ENCODE measurements at places on chromosomes 3 and 15.

DNA sequence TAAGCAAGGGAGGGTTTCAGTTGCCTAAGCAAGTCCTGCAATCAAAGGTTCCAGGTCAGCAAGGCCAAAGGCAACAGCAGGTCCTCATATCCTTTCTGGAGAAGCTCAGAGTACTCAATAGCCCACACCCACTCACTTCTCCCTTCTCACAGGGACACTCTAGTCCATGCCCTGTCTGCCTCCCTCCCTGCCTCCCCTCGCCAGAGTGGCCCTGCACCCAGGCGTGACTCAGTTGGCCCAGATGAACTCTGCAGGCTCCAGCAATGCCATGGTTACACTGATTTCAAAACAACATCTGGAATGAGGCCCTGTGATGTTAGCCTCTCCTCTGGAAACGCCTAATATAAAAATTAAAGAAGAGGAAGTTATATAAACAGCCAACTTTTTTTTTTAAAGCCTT lies 32.9 kb downstream of the IL16 start:
- DNase-seq, result no peak

- DNase-seq, result peak; percentile 89
Measured at GRCh38 chr3:15708882-15709677, 88.7 kb downstream of the ANKRD28 start.

DNA sequence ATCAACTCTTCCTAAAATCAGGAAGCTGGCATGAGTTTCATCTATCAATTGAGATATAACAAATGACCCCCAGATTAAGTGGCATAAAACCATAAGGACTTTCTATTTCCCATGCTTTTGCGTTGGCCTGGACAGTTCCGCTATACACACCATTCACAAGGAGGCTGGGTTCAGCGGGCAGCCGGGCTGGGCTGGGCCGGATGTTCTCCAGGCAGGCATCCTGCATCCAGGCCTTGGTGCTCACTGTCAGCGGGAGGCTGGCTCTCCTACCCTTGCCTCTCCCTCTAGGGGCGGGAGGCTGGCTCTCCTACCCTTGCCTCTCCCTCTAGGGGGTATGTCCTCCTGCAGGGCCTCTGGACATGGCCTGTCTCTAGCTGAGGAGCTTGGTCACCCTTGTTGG lies 266.0 kb upstream of the ARRDC4 start:
- DNase-seq, result no peak

- no peak for DNase-seq
Measured at GRCh38 chr3:2274526-2274925, 175.9 kb downstream of the CNTN4 start.

- peak; percentile 99 for DNase-seq
Measured at GRCh38 chr15:70494852-70495571, 268.3 kb downstream of the UACA start.

- no peak for DNase-seq
Measured at GRCh38 chr3:25246913-25247312, 181.2 kb upstream of the RARB start.

DNA sequence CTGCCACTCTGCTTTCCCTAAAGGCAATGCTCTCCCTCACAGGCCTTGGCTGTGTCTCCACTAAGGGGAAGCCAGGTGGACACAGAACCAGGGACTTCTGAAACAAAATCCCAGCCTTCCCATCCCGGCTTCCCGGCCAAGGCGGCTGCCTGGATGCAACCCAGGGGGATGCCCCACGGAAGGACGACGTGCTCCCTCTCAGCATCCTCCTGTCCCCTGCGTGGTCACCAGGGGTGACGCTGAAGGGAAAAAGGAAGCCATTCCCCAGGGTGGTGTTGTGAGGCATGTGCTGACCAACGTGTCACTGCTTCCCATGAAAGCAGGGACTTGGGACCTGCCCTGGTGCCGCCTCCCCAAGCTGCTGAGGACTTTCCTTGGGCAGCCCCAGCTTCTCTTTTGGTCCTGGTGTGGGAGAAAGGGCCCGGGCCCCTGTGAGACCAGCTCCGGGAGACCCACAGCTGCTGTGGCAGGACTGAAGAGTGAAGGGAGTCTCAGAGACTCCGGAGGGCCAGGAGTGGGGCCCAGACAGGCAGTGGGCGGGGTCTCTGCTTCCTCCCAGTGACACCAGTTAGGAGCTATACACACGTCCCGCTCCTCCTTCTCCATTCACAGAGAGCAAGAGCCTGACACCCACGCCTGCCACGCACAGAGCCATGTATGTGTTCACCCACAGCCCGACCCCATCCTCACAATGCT lies 139.2 kb downstream of the NUP210 start:
- DNase-seq, result no peak

DNA sequence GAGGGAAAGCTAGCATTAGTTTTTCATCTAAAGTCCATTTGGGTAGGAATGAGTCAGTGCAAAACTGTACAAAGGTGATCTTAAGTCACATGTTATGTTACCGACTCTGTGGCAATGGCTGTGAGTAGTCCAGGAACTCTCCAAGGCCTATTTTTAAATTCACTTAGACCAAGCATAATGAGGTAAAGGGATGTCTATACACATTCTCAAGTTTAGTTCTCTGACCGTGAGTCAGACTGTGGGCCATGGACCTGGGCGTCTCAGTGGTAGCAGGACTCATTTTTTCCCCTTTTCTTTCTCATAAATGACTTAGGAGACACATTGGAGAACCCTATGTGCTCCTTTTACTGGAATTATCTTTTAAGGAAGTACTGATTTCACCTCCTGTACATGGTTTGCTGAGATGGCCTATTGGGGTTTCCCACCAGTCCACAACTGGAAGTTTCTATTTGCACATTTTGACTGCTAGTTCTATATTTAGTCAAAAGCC lies 488.7 kb upstream of the TPRG1 start:
- DNase-seq, result peak; percentile 99

DNA sequence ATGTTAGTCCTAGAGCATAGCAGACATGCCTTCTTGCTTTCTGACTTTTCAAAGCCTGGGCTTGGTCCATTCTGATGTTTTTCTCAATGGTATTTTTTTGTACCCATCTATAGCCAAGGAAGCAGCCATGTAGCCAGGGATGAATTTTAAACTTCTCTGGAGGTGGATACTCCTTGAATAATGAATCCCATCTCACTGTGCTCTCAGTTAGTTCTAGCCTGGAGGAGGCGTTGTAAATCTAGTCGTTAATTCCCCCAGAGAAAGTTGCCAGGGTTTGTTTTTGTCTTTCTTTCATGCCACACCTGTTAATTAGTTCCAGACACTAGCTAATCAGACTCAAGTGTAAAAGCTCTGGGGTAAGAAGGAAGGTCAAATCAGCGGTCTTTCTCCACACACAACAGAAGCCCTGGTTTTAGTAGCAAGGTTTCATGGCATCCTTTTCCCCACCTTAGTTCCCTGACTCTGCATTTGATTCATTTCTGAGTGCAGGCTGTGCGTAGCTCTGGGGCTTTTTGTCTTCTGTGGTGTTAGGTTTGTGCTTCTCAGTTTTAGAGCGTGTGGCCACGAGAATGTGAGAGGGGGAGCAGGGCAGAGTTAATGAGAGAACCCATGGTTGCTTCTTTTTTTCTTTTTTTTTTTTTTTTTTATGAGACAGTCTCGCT lies 19.7 kb downstream of the PTPRG start:
- DNase-seq, result no peak

DNA sequence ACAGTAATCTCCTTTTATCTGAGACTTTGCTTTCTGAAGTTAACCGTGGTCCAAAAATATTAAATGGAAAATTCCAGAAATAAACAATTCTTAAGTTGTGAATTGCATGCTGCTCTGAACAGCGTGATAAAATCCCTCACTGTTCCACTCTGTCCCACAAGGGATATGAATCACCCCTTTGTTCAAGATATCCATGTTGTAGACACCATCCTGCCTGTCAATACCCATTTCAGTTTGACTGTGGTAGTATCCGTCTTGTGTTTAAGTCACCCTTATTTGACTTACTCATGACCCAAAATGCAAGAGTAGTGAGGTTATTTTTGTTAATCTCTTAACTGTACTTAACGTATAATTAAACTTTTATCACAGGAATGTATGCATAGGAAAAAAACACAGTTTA lies 435.0 kb downstream of the SHQ1 start:
- DNase-seq, result peak; percentile 68

- no peak for DNase-seq
Measured at GRCh38 chr3:17631609-17632008, 110.8 kb downstream of the TBC1D5 start.

- no peak for DNase-seq
Measured at GRCh38 chr3:17399586-17399985, 342.8 kb downstream of the TBC1D5 start.

DNA sequence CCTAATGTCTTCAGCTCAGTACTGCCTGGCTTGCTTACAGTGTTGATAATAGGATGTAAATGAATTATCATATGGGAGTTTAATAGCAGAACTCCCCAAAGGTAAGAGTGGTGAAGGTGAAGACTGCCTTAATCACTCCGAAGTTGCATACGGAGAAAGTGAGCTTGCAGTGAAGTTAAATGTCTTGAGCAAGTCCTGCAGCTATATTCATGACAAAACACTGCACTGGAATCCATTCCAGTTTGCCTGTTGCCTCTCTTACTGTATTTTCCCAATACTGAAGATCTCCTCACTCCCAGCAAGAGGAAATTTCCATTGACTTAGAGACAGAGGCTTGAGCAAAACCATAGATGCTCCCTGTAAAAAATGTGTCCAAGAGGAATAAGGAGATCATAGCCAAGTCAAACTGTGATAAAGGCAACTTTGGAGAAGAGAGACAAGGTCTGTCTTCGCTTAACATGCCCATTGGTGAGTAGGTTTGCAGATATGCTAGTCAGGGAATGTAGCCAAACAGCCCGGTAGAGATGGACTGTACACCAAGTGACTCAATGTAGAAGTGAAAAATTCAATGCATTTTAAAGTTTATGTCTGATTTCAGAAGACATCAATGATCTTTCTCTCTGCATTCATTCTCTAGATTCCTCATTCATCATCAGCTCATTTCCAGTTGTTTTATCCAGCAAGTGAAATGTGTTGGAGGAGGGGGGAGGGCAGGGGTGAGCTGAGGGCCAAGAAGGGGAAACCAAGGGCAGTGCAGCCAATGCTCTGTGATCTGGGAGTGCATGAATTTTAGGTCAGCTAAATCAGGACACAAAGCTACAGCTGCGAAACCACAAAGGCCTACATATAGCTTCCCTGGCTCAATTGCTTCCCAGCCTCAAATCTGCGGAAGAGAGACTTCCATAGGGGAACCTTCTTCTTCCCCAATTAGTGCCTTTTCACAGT lies 667.1 kb upstream of the NR2F2 start:
- DNase-seq, result peak; percentile 77

GRCh38 chr15:39657668-39658067 lies 76.8 kb downstream of the THBS1 start:
- peak; percentile 84 for DNase-seq

DNA sequence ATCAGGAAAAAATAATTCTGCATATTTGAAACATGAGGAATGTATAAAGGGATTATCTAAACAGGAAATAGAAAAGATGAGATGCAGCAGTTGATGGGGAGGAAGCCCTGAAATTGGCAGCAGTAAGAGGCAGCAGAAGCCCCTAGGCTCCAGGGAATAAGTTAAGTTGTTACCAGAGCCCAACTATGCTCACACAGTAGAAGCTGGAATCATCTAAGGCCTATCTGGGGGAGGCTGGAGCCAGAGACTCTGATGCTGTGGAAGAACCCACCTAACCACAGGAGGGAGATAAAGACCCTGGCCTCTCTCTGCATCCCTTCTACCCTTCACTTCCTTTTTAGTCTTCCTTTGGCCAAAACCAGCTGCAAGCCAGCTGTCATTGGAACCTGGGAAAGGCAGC lies 519.7 kb downstream of the DIPK2A start:
- peak; percentile 3 for DNase-seq

DNA sequence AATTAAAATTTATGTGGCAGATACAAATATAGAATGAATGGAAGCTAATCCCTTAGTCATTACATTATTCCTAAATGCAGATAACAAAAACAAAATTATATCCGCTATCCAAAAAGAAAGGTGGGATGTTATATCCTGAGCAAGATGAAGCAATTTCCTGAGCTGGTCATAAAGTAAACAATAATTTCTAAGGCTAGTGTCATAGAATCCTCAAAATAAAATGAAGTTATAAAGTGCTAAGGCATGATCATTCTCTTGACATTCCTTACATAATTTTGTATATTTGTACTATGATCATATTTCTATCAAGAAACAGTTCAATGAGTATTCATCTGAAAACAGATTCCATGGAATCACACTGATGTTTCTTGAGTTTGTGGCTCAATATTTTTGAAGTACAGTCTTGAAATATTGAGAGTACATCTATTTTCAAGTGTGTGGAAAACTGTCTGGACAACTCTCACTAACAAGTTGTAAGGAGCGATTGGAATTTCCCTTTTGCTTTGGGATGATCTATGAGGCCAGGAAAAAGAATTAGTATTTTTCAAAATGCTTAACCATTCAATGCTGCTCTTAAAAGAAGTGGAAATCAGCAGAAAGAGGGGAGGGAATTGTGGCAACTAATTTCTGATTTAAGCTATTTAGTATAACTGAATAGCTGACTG lies 92.4 kb downstream of the ABI3BP start:
- DNase-seq, result peak; percentile 63

DNA sequence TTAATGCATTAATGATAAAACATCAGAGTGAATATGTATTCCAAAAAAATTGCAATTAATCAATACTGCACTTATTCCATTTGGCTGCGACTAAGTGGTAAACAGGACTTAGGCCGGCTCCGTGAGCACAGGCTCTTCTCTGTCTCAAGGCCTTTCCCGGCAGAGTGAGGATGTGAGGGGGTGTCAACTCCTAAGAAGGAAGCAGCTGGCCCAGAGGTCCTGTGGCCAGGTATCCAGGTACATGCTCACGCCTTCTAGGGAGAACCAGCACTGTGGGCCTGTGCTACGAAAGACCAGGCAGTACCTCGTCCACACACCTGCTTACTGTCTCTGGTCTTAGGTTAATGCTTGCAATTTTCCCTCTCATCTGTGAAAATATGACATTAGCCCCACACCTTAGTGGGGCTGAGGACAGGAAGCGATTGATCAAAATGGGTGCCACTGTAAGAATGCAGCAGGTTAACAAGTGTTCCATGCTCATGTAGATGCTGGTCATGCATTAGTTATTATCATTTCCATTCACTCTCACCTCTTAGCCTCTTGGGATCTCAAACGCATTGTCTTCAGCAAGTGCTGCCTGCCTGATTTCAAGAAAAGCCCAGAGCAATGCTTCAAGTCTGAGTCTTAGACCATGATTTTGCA lies 175.3 kb downstream of the ABHD5 start:
- DNase-seq, result no peak

GRCh38 chr15:88907111-88907510 lies 6.1 kb downstream of the MFGE8 start:
- DNase-seq, result no peak

- no peak for DNase-seq
Measured at GRCh38 chr15:90818251-90819210, 49.9 kb upstream of the FURIN start.

DNA sequence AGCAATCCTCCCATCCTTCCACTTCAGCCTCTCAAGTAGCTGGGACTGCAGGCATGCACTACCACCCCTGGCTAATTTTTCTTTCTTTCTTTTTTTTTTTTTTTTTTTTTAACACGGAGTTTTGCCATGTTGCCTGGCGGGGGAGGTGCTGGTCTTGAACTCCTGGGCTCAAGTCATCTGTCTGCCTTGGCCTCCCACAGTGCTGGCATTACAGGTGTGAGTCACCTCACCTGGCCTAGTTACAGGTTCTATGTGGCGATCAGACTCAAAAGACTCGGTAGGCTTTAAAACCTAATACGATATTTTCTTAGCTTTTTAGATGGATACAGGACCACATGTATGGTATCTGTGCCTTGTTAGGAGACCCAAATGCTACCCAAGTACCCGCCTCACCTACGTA lies 14.0 kb upstream of the SLC25A26 start:
- DNase-seq, result no peak

Measured in iris pigment epithelial cell (primary cell).